ENCODE measurements at places on chromosomes 7 and 10.

- no peak for DNase-seq
These were observed at the start of gene FERD3L for GRCh38 chr7:19144661-19145433. Gene FERD3L, minus strand, starts transcription at chr7:19145421. Its CDS starts 59 bp downstream, at chr7:19145362.

GRCh38 chr10:14439451-14440259 lies 108.9 kb upstream of the FRMD4A start:
- no peak for DNase-seq

- DNase-seq = no peak
These were observed 214.1 kb downstream of the KLF6 start for GRCh38 chr10:3570855-3571266.

GRCh38 chr10:102628451-102628911 lies 15.8 kb upstream of the TRIM8 start:
- no peak for DNase-seq

GRCh38 chr7:131480384-131481315 lies 75.8 kb downstream of the PODXL start:
- peak; percentile 45 for DNase-seq

- DNase-seq = no peak
These were observed 32.4 kb downstream of the CCSER2 start for GRCh38 chr10:84360637-84361365.

DNA sequence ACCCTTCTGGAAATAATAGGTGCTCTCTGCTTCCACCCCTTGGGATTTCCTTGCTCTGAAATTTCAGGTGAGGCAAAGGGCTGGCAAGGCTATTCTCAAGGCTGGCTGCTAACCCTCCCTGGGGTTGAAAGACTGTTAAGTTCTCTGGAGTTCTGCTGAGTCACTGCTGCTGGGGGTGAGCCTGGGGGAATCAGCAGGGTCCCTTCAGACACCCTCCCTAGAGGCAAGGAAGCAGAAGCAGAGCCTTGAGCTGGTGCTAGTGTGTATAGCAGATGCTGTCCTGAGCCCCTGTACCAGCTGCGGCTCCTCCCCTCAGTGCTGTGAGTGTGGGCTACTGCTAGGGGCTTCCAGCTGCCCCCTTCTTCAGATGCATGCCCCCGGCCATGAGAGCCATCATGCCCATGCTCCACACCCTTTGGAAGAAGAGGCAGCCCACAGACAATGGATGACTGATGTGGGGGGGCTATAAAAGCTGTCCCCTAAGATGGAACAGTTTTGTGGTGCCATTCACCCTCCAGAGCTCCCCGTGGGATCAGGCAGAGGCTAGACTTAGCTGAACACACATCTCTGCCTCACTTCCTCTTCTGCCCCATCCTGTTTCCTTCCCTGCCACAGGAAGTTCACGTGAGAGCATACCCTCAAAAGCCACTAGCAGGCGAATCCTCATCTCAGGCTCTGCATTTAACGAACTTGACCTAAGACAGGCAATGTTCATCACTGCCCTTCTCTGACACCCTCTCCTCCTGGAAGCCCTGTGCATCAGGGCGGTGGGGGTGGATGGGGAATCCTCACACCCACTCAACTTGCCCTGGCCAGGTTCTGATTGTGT lies 91.8 kb downstream of the SH3PXD2A start:
- DNase-seq = no peak

- no peak for DNase-seq
These were observed 1.4 kb downstream of the OR6B1 start for GRCh38 chr7:144001543-144001942.

- no peak for DNase-seq
These were observed 18.3 kb downstream of the GOT1 start for GRCh38 chr10:99412099-99412498.

DNA sequence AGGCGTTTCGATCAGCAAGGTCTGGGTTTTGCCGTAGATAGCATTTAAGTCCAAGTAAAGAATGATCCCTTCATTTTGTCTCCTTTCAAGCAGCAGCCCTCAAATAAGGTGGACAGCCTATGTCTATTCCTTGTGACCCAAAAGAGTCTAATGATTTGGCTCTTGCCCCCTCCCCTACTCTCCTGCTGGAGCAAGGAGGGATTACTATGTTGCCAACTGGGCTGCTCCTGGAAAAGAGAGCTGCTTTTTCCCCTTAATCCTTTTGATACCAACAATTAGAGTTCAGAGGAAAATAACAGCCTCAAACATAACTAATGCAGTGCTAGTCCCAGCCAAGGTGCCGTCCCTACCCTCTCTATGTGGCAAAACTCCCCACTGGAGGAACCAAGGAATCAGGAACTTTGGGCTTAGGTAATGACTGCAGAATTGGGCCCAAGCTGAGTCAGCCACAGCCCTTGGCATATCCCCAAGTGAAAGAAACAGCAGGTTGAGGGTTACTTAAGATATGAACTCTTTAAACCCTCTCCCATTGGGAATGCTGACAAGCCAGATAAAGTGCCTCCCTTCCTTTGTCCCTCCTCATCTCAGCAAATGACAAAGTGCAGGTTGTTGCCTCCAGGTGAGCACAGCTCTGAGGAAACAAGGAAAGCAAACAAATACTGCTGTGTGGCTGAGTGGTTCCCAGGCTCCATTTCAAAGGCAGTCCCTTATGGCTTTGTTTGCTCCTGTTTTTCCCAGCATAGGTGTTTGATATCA lies 643.7 kb downstream of the INHBA start:
- no peak for DNase-seq

- no peak for DNase-seq
These were observed 131.3 kb upstream of the NOBOX start for GRCh38 chr7:144534655-144535395.

- DNase-seq = no peak
These were observed 951 bp downstream of the ZNF25 start for GRCh38 chr10:37975401-37975991.

GRCh38 chr10:103580430-103580829 lies 86.9 kb downstream of the NEURL1 start:
- no peak for DNase-seq

DNA sequence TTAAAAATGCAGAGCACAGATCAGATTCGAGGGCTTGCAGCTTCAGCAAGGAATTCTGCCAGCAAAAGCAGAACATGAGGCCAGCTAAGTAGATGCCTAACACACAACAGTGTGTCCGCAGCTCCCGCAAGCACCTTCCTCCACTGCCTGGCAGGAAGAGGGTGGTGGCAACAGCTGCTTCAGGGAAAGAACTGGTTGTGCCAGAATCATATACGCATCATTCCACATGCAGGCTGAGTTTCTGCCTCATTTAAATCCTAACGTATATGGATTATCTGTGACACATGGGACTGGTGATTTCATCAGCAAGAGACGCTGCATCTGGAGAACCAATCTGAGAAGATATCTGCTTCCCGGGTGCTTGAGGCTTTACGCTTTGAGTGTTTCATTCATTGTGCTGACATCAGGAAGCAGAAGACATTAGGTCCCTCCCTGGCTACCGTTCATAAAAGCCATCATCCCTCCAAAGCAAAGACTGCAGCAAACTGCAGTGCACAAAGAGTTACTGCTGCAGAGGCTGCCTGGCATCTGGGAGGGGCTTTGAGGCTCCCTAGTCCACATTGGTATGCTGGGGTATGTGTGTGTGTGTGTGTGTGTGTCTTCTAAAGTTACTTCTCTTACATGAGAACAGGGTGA lies 78.8 kb downstream of the FAM13C start:
- DNase-seq = no peak

DNA sequence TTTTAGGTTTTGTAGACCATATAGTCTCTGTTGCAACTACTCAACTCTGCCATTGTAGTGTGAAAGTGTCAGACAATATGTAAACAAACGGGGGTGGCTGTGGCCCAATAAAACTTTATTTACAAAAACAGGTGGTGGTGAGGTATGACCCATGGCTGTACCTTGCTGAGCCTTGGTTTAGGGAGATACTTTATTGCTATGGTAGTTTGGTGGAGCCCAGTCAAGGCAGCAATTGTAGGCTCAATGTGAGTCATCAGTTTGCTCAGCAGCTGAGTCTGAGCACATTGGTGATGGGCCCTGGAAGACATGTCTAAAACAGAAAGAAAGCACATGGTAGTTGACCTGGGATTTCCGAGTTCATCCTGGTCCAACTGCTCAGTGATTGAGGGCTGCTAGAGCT lies 242.5 kb downstream of the REEP3 start:
- DNase-seq = no peak

GRCh38 chr7:128102490-128103291 lies 71.5 kb upstream of the LRRC4 start:
- no peak for DNase-seq

DNA sequence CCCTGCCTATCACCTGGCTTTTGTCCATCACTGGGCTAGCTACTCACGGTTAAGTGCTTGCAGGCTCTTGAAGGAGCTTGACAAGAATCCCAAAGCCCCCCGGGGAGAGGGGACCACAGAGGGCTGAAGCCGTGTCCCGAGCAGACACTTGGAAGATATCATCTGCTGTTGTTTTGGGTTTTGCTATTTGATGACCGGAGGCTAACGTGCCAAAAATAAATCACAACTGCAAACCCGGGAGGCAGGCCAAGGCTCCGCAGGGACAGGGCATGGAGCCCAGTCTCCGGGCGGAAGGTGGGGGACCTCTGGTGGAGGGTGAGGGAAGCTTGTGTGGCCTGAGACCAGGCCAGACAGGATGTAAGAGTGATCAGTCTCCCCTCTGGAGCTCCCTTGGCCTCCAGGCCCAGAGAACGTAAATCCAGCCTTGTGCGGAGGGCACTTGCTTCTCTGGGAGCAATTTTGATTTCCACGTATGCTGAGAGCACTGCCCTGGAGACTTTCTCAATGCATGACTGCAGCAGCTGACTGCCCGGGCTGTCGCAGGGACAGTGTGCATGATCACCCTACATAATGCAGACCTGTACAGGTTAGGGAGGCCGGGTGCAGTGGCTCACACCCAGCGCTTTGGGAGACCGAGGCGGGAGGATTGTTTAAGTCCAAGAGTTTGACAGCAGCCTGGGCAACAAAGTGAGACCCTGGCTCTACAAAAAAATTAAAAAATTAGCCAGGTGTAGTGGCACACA lies at the start of gene PHKG1:
Gene PHKG1, minus strand, starts transcription at position 164 of the 743 bp plus-strand sequence. CDS start 4,011 bp downstream, outside the sequence.
- no peak for DNase-seq

- DNase-seq = no peak
These were observed 208.8 kb downstream of the STK31 start for GRCh38 chr7:23918856-23919255.

DNA sequence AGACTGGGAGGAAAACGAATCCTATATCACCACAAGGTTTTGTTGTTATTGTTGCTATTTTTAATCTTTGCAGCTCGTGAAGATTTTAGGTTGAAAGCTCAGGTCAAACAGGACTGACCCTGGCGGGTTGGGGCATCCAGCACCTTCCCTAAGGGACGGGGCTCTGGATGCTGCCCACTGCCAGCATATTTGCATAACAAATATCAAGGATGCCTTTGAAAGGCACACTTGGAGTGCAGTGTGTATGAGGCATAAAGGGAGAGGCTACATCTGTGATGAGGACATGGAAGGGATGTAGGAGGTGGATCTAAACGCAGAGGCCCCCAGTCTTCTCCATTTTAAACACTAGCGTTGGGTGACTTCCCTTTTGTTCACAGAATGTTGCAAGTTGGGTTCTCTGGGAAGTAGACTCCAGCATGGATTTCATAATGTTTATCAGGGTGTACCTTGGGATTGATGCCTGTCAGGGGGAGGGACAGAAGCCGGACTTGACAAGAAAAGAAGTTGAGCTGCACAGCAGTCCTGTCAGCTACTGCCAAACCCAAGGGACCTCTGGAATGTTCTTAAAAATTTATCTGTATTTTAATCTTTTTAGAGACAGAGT lies 181.1 kb upstream of the IMMP2L start:
- no peak for DNase-seq

DNA sequence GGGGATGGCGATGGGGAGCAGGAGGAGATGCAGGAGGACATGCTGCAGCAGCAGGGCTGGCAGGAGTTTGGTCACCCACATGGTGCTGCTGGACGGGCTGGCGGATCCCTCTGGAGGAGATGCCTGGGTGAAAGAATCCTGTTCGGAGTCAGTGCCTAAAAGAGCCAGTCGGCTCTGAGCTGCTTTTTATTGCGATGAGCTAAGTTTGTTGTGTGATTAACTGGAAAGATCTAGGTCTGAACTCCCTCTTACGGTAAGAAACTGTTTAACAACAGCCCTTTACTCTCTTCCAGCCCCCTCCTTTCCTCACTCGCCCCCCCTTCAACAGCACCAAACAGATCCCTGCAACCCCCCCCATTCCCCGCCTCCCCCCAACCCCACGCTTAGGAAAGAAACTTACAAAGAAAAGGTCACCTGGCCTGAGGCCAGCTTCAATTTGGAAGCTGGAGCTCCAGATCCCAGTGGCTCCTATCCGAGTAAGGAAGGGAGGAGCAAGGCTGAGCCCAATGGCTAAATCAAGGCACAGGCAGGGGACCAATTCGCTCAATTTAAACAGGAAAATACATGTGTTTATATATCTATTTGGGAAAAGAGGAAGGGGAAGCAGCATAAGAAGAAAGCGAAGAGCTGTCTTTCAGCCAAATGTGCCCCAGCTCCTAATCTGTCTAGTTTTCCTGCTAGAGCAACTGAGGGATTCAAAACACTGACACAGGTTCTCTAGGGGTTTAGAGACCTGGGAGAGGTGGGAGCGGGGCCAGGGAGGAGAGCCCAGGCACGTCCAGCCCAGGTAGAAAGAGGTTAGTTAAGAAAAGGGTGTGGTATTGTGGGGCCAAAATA lies at the start of gene HGF:
Gene HGF, minus strand, starts transcription at position 157 of the 837 bp plus-strand sequence. Its CDS starts 76 bp downstream, at position 81.
- DNase-seq = no peak

GRCh38 chr7:72467237-72467636 lies 55.1 kb upstream of the CALN1 start:
- DNase-seq = no peak

- DNase-seq = no peak
These were observed 11.8 kb downstream of the NT5C2 start for GRCh38 chr10:103181244-103181643.

- DNase-seq = no peak
These were observed 34.4 kb downstream of the UNC5B start for GRCh38 chr10:71246591-71247413.

DNA sequence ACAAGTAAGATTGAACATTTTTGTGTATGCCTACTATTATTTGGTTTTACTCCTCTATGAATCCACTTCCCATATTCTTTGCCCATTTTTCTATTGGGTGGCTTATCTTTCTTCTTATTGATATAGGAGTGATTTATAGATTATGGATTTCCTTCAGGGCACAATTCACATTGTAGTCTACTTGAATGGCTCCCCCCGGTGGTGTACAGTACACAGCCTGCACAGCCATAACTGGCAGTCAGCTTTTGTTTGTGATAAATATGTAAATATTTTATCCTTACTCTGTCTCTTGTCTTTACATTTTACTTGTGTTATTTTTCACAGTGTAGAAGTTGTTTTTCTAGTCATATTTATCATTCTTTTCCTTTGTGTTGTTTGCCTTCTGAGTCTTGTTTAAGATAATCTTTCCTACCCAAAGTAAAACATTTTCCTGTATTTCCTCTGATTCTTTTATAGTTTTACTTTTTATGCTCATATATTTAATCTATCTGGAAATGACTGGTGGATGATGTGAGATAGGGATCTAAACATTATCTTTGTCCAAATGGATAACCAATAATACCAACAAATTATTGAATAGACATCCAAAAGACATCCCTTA lies 23.9 kb upstream of the CALD1 start:
- no peak for DNase-seq

- DNase-seq = no peak
These were observed 56.5 kb upstream of the EEPD1 start for GRCh38 chr7:36096460-36097095.

All from SW 1271 (cell line).